Stimulated activated CD8-positive, alpha-beta memory T cell treated with anti-CD3 and anti-CD28 coated beads, Interleukin-2, amount 100 ng/mL, for 1 hour (primary cell): ENCODE measurements at places on chromosomes 5 and 9.

GRCh38 chr9:126510564-126510963, 103.2 kb upstream of the LMX1B start:
- no peak for DNase-seq

- no peak for DNase-seq
Measured at GRCh38 chr5:7676455-7676854, 174.5 kb downstream of the CFAP90 start.

- no peak for DNase-seq
Measured at GRCh38 chr5:95069021-95069420, 215.9 kb downstream of the MCTP1 start.

DNA sequence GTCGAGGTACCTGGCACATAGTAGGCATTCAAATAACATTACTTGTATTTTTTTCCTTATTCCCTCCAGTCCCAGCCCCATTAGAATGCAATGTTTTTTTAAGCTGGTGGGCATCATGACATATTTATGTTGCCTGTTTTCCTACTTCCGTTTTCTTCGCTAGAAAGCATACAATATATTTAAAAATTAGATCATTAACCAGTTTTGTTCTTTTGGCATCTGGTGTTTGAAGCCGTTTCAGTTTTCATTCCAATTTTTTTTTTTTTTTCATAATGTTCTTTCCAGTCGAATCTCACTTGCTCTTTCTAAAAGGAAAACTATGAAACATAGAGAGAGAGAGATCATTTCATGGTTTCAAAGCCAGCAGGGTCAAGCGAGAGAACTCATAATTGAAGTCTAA, 228.3 kb upstream of the C9orf72 start:
- DNase-seq: no peak

DNA sequence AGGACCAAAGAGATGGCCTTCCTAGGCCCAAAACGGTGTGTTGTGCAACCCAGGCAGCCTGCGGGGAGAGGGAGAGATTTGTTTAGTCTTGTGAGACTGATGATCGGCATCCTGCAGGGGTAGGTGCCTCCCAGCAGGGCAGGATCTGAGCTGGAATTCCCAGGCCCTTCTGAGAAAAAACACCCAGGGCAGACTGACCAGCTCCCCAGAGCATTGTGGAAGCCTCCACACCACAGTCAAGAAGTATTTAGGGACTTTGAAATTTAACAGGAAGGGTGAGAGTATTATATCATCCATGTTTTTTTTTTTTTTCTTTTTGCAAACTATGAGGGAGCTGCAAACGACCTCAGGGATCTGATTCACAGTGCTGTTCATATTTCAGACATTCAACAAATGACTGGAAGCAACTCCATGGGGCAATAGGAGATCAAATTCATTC, 104.5 kb upstream of the LHFPL2 start:
- no peak for DNase-seq

- no peak for DNase-seq
Measured at GRCh38 chr5:95220381-95220780, 64.5 kb downstream of the MCTP1 start.

GRCh38 chr5:175148636-175149172, 295.3 kb downstream of the DRD1 start:
- no peak for DNase-seq

GRCh38 chr5:178357121-178357521, 124.5 kb upstream of the PHYKPL start:
- DNase-seq: no peak

DNA sequence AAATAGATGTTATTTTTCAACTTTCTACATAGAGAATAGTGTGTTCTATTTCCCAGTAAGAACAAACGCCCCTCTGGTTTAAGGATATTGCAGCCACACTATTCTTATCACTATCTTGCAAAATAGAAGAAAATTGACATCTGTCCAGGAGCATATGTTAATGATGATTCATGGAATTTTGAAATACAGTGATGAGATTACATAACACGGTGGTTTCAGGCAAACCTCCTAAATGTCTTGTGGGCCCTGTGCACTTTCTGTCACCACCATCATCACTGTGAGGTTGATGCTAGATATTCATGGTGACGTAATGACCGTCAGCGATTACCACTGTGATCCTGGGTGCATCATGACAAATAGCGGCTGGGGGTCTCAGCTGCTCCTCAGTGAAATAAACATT, 48.1 kb downstream of the CFAP90 start:
- DNase-seq: no peak

DNA sequence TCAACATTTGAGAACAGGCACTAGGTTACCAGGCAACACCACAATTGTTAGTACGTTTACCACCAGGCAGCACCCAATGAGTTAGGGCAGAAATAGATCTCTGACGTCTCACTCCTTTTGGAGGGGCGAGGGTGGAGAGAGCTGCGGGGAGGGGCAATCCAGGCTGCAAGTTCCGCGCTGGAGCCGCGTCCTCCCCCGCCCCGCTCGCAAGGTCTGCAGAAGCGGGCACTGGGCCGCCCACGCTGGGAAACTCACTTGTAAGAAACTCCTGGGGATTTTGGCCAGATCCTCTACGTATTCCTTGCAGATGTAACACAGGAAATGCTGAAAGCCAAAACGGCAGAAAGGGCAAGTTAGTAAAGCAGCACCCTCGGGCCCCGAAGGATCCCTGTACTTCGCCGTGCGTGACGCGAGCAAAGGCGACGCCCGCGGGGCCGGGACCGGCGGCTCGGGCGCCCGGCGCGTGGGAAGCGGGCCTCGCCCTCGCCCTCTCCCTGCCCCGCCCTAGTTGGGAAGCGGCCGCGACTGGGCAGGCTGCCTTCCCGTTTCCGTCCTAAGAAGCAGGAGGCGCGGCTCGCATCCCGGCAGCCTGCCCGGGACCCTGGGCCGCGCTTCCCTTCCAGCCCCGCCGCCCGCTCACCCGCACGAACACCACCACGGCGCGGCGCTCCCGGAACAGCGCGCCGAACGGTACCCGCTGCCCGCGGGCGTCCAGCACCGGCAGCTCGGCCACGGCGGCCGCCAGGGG, 493 bp downstream of the PRXL2C start:
- DNase-seq: peak; percentile 41

- DNase-seq: no peak
Measured at GRCh38 chr9:81459591-81459990, 229.8 kb downstream of the TLE1 start.

- DNase-seq: no peak
Measured at GRCh38 chr5:43313854-43314457, 744 bp upstream of the HMGCS1 start.

DNA sequence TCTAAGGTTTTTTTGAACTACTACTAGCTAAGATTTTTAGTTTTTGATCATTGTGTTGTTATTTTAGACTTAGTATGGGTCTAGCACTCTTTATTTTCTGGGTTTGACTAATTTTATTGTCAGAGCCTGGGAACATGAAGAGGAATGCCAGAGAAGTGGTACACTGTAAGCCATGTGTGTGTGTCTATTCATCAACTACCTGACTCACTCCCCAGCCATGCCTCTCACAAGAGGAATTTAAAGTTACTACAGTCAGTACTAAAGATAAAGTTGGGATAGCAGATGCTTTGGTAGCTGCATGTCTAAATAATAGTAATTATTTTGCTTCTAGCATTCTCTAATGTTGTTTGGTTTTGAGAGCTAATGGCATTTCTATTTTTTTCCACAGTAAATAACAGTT, 264.8 kb downstream of the CSNK1G3 start:
- no peak for DNase-seq

DNA sequence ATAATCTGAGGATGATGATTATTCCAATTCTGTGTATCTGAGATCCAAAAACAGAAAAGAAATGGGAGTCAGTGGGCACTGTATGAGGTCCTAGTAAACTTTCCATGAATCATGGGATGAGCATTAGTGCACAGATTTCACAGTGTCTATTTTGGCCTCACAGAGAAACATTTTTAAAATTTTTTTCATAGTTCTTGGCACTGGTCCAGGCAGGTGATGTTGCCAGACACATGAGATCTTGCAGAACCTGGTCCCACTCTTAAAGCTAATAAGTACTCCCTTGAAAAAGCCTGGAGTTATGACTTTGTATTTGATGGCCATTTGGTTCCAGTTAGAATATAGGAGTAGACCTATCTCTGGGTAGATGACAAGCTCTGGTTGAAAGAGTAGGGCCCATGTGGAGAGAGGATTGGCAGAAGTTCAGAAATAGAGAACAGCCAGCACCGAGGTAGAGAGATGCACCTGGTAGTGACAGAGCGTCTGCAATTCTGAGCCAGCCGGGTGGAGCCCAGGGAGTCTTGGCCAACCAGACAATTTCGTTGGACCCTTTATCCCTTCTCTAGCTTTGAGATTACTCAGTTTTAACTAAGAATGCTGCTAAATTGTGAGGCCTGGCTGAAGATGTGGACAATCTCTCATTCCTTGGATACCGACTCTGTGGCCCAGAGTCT, 6.3 kb upstream of the TNFSF15 start:
- DNase-seq: no peak
